EL (cell line): ENCODE measurements at places on chromosomes 5 and 9.

DNA sequence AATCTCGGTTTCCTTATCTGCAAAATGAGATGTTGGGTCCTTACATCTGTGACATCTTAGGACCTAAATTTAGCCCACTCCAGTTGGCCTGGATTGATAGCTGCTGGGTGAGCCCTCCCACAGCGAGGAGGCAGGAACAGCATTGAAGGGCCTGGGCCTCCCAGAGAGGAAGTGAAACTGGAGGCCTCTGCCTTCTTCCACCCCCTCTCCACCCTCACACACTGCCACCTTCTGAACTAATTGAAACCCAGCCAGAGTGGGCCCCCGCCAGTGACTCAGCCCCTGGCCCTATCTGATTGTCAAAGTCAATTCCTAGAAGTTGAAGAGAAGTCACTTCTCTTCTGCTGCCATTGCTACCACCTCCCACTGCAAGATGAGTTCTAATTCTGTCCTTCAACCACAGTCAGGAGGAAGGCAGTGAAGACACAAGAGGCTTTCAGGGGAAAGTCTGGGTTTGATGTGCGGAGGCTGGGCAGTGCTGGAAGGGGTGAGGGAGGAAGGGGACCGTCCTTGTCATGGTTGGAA is 55.2 kb upstream of the NEK6 start:
- DNase-seq, result peak; percentile 32

GRCh38 chr9:125932012-125932411 is 184.8 kb downstream of the PBX3 start:
- peak; percentile 99 for DNase-seq

DNA sequence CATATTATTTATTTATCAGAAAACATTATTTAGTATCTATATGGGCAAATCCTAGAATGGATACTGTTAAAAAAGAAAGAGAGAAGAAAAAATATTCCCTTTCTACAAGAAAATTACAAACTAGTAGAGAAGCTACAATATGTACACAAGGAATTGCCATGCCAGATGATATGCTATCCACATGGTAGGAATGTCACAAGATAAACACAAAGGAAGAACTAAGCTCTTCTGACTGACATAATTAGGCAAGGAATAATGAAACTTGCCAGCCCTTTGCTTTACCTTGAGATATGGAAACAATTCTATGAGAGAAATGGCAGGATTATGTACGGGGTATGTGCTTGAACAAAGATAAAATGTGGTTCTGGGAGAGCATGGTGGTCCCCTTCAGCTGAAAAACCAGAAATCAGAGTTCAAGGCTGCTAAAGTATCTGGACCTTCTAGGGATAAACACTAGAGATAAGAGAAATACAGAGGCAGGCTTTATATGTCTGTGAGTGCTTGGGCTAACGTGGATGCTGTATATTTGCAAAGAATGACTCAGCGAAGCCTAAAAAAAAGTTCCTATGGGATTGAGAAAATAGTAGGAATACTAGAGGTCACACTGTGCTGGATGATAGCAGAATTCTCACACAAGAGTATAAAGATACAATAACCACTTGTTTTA is 451.6 kb downstream of the TLE1 start:
- no peak for DNase-seq

GRCh38 chr9:96758845-96759673 is 18.8 kb downstream of the ZNF510 start:
- no peak for DNase-seq

GRCh38 chr5:38764937-38765391 is 80.8 kb upstream of the OSMR start:
- DNase-seq, result peak; percentile 86

GRCh38 chr9:128006332-128006996 is 25.7 kb upstream of the EEIG1 start:
- DNase-seq, result peak; percentile 47

- DNase-seq, result peak; percentile 82
Observed at GRCh38 chr5:150227606-150228273, 37.9 kb downstream of the SLC6A7 start.

DNA sequence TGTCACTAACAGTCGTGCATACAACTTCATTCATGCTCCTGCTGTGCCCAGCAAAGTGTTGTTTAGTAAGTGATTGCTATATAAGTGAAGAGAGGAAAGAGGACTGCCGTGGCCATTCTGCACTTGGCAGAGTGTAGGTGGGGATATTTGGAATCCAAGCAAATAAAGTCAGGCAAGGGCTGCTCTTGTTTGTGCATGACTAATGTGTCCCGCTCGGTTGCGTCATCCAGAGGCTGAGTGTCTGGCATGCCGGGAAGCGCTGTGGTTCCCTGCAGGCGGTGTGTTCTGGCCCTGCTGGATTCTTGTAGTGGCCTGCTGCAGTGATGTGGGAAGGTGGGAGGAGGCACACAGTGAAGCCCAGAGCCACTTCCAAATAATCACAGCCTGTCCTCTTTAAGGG is 136.9 kb upstream of the ANKH start:
- peak; percentile 97 for DNase-seq

DNA sequence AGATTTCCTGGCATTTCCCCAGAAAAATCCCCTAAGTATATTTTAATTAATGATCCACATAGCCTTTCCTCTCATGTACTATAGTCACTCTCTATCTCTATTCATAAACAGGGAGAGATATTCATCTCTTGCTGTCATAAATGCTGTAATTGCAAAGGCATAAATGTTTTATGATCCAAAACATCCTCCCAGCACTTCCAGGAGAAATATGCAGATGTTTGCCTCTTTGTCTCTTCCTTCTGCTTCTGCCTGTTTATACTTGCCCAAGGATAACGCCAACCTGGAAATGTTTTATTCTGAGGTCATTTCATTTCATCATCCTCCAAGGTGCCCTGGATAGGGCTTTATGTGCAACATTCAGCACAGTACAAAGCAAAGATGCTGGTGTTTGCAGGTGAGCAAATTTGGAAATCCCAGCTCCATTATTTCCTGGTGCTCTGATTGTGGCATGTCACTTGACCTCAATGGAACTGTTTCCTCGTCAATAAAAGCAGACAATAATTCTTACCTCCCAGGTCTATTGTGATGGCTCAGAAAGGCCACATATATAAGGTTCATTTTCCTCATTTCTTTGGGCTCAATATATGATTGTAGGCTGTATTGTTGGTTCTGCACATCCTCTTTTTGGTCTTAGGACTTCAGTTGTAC is 6.9 kb downstream of the TNFSF15 start:
- DNase-seq, result no peak

DNA sequence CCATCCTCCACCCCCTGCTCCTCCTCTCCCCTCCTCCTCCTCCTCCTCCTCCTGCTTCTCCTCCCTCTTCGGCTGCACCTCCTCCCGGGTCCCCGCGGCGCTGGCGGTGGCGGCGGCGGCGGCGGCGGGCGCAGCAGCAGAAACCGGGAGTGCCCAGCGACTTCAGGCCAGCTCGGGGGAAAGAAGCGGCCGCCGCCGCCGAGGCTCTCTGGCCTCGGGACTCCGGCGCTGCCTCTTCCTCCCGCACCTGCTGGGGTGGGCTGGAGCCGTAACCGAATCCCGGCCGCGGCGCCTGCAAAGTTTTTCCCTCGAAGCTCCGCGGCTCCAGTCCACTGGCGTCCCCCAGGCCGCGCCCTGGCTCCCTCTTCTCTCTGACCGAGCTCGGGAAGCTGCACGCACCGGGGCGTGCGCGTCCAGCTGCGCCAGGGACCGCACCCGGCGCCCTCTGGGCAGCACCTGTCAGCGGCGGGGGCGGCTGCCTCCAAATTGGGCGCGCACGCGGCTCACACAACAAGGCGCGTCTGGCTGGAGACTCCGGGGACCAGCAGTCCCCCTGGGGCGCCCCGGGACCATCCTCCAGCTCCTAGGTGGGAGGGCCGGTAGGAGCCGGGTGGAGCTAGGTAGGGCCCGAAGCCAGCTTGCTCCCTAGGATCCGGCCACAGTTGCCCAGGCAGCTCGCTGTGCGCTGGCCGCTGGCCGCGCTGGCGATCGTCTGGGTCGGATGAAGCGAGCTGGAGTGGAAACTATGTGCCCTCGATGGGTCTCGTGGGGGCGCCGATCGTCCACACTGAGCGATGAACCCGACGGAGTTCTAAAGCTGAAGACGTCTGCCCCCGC is at the start of gene MCTP1:
Gene MCTP1 (minus strand): TSS at position 523 of the 837 bp plus-strand sequence.
- DNase-seq, result peak; percentile 23

DNA sequence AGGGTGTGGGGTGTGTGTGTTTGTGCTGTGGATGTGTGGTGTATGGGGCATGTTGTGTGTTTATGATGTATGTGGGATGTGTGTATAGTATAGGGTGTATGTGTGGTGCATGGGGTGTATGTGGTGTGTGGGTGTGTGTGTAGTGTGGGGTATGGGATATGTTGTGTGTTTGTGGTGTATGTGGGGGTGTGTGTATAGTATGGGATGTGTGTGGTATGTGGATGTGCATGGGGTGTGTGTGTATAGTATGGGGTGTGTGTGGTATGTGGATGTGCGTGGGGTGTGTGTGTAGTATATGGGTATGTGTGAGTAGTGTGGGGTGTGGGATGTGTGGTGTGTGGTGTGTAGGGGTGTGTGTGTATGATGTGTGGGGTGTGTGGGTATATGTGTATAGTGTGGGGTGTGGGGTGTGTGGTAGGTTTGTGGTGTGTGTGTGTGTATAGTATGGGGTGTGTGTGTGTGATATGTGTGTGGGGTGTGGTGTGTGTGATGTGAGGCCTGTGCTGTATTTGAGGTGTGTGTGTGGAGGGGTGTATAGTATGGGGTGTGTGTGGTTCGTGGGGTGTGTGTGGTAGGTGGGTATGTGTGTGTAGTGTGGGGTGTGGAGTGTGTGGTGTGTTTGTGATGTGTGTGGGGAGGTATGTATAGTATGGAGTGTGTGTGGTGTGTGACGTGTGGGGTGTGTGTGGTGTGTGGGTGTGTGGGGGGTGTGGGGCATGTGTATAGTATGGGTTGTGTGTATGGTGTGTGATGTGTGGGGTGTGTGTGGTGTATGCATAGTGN is 10.5 kb downstream of the ECSCR start:
- no peak for DNase-seq

- DNase-seq, result no peak
Observed at GRCh38 chr5:14674983-14675854, 10.7 kb downstream of the OTULIN start.

- no peak for DNase-seq
Observed at GRCh38 chr5:131812371-131813160, 15.7 kb upstream of the FNIP1 start.

DNA sequence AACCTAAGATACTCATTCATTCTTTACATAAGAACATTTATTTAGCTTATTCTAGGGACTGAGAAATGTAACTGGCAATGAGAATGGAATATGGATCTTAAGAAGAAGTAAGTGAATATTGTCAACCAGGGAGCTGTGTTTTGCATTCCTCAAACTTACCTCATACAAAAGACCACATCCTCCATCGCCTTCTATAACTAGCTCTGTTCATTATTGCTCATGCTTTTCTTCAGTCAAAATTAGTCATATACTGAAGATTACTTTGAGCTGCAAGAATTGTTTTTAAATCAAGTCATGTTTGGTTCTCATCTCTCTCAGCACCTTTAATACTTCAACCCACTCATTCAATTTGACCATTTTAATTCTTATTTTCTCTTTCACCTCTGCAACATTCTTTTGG is 140.3 kb upstream of the RASA1 start:
- DNase-seq, result peak; percentile 81
